ENCODE measurements at places on chromosomes 6 and 20.

GRCh38 chr6:42979523-42980177 is 669 bp upstream of the PEX6 start:
- DNase-seq, result no peak

DNA sequence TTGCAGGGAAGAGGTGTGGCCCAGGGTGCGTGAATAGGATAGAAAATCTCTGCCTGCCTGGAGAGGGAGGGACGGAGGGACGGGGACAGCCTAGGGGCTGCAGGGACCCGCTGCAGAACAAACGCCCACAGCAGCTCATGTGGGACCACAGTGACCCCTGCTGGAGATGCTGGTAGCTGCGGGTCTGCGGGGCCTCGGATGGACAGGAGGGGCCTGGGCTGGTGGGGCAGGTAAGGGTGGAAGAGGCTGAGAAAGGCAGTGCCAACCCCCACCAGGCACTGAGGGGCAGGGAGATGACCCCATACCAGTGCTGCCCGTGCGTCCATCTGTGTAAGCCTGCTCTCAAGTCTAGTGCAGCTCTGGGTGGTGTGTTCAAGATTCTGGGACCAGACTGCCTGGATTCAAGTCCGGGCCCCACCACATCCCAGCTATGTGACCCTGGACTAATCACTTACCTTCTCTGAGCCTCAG is 39.4 kb downstream of the KIAA1755 start:
- peak; percentile 58 for DNase-seq

GRCh38 chr6:52953911-52954839 is 40.9 kb downstream of the GSTA4 start:
- no peak for DNase-seq

DNA sequence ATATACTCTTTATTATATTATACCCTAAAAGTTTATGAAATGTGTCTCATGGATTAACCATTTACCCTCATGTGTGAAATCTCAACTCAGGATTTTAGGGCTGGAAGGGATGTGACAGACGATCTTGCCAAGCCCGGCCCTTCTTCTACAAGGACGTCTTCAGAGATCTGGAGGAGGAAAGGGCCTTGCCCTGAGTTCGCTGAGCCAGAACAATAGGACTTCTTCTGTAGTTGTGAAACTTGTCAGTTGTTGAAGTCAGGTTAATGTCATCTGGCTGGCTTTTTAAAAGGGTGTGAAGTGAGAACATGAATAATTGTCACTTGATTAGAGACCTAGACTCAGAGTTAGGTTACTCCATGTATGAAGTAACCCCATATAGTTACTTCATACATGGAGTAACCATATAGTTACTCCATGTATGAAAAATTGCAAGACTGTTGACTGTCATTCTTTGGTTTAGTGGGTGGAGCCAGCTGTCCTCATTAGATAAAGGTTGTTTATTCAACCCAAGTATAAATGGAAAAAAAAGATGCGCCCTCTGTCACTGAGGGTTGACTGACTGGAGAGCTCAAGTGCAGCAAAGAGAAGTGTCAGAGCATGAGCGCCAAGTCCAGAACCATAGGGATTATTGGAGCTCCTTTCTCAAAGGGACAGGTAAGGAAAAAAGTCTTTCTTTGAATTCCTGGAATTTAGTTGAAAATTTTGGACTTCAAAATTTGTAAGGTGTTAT is at the start of gene ARG1:
Gene ARG1 (plus strand): TSS at position 541 of the 730 bp plus-strand sequence. CDS start 57 bp downstream, at position 598.
- DNase-seq, result no peak

DNA sequence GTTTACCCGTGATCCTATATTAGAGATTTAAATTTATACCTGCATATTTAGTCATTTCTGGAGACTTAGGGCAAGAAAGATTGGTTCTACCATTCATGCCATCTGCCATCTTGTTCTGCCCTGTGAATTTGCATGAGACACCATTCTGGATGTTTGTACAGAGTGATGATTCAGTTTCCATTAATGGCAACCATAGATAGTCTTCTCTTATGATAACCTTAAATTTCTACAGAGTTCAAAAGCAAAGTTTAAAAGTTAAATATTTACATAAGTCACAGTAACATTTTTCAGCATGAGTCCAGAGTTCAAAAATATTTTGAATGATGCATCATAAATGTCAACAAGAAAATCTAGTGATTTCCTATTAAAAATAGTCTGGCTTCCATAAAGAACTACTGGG is 23.2 kb downstream of the PLCB1 start:
- no peak for DNase-seq

- DNase-seq, result no peak
Observed at GRCh38 chr20:62656197-62656918, 14.1 kb downstream of the SLCO4A1 start.

DNA sequence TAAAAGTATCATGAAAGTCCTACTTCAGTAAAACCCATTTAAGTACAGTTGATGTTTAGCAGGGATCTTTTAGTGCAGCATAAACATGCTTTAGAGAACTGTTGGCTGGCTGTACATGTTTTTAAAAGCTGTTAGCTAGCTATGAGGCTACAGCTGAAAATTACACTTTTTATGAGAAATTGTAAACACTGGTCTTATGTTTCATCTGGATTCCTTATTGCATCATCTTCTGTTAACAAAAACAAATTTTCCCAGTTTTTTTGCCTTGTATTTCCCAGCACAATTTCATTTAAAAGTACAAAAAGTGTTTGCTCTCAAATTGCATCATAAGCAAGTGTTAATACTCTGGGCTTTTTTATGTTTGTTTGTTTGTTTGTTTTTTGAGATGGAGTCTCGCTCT is 18.3 kb upstream of the HLA-E start:
- DNase-seq, result no peak

Data from stimulated activated naive CD4-positive, alpha-beta T cell treated with Interleukin-2 at 50 U/mL for 16 hours (primary cell).